Amygdala (tissue), 56 donors: ENCODE measurements at places on chromosomes 11 and 22.

GRCh38 chr11:120499088-120499487 lies 12.5 kb upstream of the GRIK4 start:
- no peak for DNase-seq

GRCh38 chr11:46537537-46538295 lies 56.1 kb downstream of the AMBRA1 start:
- DNase-seq, result peak; percentile 25

DNA sequence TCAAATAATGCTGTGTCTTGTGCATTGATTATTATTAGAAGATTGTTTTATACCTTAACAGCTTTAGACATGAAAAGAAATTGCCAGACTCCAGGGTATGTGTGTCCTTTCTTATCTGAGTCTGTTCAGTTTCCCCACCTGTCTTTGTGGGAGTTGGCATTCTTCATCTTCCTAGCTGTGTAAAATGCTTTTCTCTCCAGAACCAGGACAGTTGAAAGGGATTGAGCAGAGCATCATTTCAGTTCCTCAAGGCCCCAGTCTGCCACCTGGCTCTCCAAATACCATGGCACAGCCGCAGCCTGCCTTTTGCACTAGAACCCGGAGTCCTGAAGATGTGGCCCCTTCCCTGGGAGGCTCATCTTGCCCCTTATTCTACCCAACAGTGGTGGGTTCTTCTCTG lies 851.9 kb downstream of the NTM start:
- DNase-seq, result no peak

DNA sequence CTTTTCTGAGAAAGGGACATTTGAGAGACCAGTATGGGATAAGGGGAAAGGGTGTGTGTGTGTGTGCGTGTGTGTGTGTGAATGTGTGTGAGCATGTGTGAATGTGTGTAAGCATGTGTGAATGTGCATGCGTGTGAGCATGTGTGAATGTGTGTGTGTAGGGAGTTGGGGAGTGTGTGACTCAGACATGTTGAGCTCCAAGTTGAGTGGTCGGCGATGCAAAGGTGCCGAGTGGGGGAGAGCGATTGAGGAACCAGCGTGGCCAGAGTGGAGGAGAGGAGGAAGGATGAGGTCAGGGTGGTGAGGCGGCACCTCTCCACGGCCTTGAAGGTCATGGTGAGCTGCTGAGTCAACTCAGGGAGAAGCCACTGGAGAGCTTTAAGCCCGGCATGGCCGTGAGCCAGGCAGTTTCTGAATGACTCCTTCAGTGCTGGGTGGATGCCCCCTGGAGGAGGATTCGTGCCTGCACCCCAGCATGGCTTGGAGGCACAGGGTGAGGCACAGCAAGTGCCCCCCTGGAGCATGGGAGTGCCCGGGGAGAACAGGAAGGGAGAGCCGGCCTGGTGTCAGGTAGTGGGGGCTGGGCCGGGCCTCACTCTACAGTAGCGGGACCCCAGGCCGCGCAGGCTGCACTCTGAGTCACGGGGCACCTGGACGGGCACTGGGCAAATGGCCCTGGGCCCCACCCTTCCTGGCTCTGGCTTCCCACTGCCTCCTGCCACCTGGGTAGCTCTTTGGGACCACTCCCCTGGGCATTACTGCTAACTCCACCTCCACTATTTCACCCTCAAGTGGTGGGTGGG lies 8.2 kb upstream of the CCDC88B start:
- DNase-seq, result no peak

- no peak for DNase-seq
These were observed 2.0 kb downstream of the PLXNB2 start for GRCh38 chr22:50305393-50305922.
